Stomach (tissue), 19 donors: ENCODE measurements at places on chromosomes 1 and 21.

DNA sequence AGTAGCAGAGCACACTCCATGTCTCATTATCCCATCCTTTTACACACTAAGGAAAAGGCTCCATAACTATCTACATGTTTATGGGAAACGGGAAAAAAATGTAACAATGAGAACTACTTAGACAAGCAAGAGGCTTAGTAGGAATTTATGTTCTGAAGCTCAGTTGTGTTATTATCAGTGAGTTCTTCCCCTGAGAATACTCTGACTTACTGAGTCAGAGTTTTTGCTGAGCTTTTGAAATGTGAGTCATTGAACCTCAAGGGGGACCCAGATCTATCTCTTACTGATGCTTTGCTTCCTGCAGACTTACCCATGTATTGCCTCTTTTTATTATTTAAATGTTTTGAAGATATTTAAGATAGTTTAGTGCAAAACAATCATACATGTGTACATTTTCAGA lies 20.1 kb downstream of the CFHR5 start:
- DNase-seq, result no peak

- peak; percentile 80 for DNase-seq
These were observed 2.0 kb upstream of the FAM131C start for GRCh38 chr1:16075337-16076030.

DNA sequence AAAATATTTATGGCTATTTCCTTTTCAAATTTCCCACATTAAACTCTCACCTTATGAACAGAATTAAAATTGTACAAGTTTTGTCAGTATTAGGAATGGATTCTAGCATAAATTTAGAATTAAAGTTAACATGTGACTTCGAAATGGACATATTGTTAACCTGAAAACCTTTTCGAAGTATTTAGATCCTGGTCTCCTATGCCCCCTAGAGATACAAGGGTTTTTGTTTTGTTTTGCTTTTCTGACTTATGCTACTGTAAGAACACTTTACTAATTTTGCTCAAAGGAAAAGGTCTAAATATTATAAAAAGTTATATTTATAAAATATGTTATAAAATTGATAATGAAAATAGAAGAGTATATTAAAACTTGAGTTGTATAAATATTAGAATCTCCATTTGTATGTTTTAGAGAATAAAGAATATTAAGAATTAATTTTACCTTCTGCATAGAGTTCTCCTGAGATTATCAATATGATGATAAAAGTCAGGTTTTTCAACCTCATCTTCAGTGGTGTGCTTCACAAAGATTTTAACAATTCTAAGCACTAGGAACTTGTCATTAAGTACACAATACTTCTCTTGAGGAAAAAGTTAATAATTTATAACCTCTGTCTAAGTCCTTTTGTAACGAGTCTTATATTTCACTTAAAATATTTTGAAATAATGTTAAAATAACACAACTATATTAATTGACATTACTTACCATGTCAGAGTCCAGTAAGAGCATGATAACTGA lies at the start of gene F13B:
Gene F13B, minus strand, starts transcription at position 542 of the 738 bp plus-strand sequence. Its CDS starts 37 bp downstream, at position 505.
- DNase-seq, result no peak

GRCh38 chr1:103525114-103525606 lies 339 bp upstream of the RNPC3 start:
- DNase-seq, result peak; percentile 81

DNA sequence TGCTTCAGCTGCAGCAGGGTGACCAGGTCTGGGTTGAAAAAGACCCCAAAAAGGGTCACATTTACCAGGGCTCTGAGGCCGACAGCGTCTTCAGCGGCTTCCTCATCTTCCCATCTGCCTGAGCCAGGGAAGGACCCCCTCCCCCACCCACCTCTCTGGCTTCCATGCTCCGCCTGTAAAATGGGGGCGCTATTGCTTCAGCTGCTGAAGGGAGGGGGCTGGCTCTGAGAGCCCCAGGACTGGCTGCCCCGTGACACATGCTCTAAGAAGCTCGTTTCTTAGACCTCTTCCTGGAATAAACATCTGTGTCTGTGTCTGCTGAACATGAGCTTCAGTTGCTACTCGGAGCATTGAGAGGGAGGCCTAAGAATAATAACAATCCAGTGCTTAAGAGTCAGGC lies 2.9 kb downstream of the C1QA start:
- DNase-seq, result no peak

- no peak for DNase-seq
These were observed 68.8 kb downstream of the RPS6KC1 start for GRCh38 chr1:213119794-213120193.

- no peak for DNase-seq
These were observed 82.9 kb upstream of the ZNF644 start for GRCh38 chr1:91104712-91105111.

GRCh38 chr1:116833718-116834117 lies 76.0 kb upstream of the PTGFRN start:
- DNase-seq, result no peak

DNA sequence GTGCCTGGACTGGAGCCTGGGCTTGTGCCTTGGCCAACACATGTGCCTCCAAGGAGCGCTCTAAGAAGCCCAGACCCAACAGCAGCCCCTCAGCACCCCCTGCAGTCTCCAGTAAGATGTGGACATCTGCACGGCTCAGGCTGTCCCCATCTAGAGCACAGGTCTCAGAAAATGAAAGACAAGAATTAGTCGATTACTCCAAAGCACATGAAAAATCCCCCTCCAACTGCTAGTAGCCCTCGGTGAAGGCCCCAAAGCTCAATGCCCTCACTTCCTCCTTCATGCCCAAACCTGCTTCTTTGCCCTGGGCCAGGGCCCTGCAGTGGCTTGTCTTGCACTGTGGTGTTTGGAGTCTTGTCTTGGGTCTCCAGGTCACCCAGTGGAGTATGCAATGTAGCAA lies 21.9 kb upstream of the ERO1B start:
- no peak for DNase-seq

DNA sequence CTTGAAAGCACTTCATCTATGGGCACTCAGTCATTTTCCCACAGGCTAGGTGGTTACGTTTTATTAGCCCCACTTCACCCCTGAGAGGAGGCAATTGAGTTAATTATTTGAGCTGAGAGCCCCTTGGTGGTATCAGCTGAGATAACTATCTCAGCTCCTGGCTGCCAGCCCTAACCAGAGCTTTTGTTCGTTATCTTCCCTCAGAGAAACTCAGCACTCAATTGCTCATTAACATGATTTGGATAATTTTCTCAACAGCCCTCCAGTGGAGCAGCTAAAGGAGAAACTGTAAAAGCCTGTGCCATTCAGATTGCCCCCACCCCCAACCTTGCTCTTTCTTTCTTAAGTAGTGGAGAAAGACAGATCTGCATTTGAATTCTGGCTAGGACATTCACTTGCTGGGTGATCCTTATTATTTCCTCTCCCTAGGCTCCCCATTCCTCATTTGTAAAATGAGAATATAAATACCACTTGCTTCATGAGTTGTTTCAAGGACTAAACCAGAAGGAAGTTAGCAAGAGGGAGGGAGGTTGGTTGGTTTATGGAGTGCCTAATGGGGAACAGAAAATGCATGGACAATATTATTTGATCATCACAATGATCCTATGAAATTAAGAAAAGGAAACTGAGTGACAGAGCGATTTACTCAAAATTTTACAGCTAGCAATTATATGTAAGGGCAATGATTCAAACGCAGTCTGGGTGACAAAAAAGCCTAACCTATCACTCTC lies 218.7 kb upstream of the FGGY start:
- DNase-seq, result no peak

GRCh38 chr1:156528875-156529425 lies 28.4 kb upstream of the MEF2D start:
- DNase-seq, result no peak

DNA sequence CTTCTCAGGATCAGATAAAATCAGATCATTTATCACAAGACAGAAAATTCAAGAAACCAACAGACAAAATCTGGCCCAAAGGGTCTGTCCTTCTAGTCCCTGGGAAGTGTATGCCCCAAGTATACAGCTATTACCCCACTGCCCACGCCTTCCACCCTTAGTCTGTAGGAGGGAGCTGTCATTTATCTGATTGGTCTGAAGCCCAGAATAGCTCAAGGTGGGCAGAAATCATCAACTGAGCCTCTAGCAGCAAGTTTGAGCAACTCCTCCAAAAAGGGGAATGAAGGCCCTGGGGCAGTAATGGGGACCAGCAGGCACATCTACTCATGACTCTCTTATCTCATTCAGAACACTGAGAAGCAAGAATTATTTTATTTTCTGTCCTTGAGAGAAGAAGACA lies 126.9 kb downstream of the MATN1 start:
- DNase-seq, result no peak

DNA sequence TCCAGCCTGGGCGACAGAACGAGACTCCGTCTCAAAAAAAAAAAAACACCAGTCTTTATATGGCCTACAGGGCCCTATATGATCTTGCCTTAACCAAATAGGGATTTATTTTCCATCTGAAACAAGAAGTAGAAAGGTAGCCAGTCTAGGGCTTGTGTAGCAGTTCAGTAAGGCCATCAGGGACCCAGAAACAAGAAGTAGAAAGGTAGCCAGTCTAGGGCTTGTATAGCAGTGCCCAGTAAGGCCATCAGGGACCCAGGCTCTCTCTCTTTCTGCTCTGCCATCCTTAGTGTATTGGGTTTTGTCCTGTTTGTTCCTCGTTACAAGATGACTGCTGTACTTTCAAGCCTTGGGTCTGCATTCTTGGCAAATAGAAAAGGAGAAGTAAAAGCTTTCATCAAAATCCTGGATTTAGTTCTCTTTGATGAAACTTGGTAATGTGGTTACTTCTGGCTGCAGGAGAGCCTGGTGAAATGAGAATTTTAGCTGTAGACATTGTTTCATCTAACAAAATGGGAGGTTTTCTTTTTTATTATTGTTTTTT lies 46.1 kb downstream of the PKN2 start:
- DNase-seq, result no peak

GRCh38 chr1:46148318-46148717 lies 15.9 kb upstream of the PIK3R3 start:
- DNase-seq, result no peak

GRCh38 chr1:217564833-217565232 lies 66.1 kb downstream of the GPATCH2 start:
- DNase-seq, result no peak

- DNase-seq, result no peak
These were observed 210.9 kb downstream of the KAZN start for GRCh38 chr1:14809191-14809981.

DNA sequence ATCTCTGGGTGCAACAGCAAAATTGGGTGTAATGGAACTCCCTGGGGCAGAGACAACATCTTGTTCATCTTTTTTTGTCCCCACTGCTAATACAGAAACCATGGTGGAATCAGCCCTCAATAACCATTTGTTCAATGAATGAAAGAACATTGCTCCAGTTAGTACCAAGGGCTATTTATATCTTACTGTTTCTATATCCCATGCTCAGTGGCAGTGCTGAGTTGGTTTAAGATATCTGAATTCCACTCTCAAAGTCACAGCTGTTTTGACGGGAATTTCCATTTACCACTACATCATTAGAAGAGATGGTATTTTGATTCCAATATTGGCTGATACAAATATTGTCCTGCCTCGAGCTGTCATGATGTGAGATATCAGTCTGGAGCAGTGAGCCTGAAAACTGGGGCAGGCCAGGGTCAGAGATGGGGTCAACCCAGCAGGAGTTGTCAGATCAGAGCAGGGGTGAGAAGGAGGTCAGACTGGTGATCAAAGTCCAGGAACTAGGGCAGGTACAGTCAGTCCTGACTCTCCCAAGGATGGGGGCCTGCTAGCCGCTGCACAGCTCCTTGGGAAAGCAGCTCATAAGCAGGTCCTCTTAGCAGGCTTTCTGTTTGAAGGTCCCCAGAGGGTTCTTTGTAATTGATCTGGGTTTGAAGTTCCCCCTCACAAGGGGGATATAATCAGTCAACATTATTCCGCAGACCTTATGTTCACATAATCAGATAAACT lies 5.8 kb upstream of the PHC2 start:
- DNase-seq, result peak; percentile 29

- DNase-seq, result no peak
These were observed 204.2 kb downstream of the HMCN1 start for GRCh38 chr1:185938396-185938795.
